ENCODE measurements at places on chromosomes 4 and X. TPM values are rescaled to one million over a fixed set of nuclear protein-coding genes. Genes with fewer than 3 reads are reported as not detected.
A peak's percentile ranks its signal among the peaks of the same experiment; 100 is the strongest.

The UGT2B11 gene
- polyA plus RNA-seq: 2.1 TPM

The SGCB gene
- 53.2 TPM for polyA plus RNA-seq

The NUP62CL gene
- 10.8 TPM for polyA plus RNA-seq

The TMEM165 gene
- polyA plus RNA-seq: 91.2 TPM

The MAGEA11 gene
- polyA plus RNA-seq: not detected

- DNase-seq: peak; percentile 77
Measured at GRCh38 chr4:54784161-54784671, 126.5 kb downstream of the KIT start.

GRCh38 chrX:99184153-99184552 lies 1225.9 kb downstream of the PCDH19 start:
- DNase-seq: no peak

DNA sequence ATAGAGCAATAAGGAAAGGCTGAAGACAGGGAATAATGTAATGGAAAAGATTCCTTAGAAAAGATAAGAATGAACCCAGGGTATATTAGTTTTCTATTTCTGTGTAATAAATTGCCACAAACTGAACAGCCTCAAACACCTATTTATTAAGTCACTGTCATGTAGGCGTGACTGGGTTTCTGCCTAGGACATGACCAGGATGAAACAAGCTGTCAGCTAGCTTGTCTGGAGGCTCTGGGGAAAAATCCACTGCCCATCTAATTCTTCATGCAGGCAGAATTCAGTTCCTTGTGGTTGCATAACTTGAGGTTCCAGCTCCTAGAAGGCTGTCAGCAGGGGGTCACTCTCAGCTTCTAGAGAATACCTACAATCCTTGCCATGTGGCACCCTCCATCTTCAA lies 277.7 kb downstream of the TMA16 start:
- DNase-seq: no peak

GRCh38 chr4:40183615-40184411 lies 13.0 kb upstream of the RHOH start:
- no peak for DNase-seq

DNA sequence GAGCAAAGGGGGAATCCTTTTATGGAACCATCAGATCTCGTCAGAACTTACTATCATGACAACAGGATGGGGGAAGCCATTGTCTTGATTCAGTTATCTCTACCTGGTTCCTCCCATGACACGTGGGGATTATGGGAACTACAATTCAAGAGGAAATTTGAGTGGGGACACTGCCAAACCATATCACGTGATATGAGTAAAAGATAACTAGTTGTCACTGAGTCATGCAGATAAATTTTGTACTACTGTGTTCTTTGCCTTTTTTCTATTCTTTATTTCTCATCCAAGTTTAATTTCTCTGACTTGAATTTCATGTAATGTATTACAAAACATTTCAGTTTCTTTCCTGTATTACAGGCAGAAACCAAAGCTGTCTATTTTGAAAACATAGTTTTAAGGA lies 383.2 kb downstream of the EPHA5 start:
- no peak for DNase-seq

GRCh38 chr4:110710070-110710469 lies 87.2 kb upstream of the PITX2 start:
- DNase-seq: no peak

DNA sequence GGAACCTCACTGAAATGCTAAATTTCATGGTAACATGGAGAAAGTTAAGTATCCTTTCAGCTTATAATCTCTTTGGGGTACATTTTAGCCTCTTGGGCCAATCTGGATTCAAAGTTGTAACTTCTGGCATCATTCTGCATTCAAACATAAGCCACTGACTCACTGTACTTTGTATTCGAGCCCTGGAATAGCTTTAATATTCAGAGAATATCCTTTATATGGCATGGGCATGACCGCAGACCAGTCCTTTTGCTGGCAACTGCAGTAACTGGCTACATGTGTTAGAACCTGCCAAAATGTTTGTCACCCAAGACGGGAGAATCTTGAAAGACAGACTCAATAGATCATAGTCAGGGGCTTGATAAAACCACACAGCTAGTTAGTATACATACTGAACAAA lies 3.3 kb downstream of the GASK1B start:
- no peak for DNase-seq

DNA sequence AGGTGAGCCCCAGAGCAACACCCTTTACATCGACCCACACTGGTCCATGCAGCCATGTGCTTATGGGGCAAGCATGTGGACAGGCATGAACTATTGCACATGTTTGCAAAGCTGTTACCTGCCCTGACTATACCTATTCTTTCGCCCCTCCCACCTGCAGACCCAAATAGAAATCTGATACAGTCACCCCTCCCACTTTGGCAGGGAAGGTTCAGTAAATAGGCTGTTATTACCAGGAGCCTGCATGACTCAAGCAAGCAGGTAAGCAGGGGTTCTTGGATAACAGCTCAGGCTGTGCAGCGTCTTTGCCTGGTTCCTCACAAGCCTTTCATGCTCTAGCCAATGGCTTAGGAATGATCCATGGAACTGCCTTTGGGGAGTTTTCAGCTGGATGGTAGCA lies 122.7 kb upstream of the DIPK2B start:
- DNase-seq: no peak

DNA sequence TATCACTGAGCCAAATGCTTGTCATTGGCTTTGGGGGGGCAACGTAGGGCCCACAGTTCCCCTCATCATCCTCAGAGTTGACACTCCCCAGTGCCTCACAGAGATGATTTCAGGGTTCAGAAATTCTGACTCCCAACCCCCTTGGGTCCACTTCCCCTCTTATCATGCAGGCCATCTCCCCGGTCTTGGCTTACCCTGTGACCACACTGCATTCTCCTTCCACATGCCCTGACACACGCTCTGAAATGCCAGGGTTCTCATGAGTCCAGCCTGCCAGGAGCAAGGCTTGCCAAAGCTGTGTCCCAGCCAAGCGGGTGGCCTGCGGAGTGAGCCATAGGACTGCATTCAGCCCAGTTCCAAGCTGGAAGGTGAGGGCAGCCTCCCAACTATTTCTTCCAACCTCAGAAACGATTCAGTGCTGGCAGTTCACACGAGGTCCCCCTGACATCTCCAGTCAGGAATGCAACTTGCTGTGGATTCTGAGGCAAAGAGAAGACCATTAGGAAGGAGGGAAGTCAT lies 101.2 kb downstream of the SMIM20 start:
- no peak for DNase-seq

- DNase-seq: no peak
Measured at GRCh38 chr4:110211770-110212061, 13.3 kb upstream of the ELOVL6 start.
